AG09309 (cell line): ENCODE measurements at places on chromosomes 3 and 15.

- no peak for DNase-seq
Observed at GRCh38 chr3:185402561-185402960, 39.6 kb downstream of the MAP3K13 start.

DNA sequence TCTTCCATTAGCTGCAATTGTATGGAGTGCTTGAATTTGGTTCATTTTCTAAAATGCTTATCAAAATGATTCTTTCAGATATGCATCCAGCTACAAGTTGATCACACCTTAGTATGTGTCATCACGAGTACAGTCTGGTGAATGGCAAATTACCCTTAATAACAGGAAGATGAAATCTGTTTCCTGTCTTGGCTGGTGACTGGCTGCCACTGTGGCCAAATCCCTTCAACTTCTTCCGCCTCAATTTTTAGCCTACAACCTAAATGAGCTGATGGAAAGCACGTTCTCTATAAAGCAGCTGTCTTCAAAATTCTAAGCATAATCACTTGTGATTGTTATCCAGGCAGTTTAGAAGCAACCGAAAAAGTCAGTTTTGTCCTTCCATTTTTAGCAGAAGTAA is 387.1 kb upstream of the NECTIN3 start:
- DNase-seq: no peak

- no peak for DNase-seq
Observed at GRCh38 chr15:62208367-62208766, 43.3 kb upstream of the C2CD4B start.

GRCh38 chr3:175240921-175241320 is 381.8 kb downstream of the NAALADL2 start:
- no peak for DNase-seq

DNA sequence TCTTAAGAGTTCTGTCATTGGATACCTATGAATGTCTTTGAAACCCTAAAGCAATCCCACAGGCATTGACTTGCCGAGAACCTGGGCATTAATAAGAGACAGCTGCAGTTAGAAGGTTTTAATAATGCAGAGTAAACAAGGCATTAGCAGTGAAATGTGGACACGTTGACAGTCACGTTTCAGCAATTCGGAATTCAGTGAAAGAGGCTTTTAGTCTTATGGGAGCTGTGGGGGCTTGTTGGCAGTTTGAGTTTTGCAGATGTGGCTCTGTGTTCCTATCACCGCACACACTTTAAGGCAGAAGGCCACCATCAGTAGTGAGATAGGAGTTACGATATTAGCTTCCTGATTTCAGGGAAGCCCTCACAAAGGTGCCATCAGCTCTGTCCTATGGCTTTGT is 145.2 kb upstream of the NUDT16 start:
- no peak for DNase-seq

DNA sequence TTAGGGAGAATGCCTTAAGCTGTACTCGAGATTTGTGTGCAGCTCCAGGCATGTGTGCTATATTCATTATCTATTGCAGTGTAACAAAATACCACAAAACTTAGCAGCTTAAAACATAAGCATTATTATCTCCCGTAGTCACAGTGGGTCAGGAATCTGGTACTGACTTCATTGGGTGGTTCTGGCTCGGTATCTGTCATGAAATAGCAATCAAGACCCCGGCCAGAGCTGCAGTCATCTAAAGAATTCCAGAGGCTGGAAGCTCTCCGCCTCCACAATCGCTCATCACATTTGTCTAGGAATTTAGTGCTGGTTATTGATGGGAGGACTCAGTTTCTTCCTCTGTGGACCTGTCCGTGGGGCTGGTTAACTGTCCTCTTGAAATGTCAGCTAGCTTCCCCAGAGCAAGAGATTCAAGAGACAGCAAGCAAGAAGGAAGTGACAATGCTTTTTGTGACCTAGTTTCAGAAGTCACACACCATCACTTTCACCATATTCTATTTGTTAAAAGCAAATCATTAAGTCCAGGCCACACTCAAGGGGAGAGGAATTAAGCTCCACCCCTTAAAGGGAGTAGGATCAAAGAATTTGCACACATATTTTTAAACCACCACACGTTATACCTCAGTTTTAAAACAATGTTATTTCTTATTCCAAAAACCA is 76.1 kb downstream of the TOP2B start:
- no peak for DNase-seq

- no peak for DNase-seq
Observed at GRCh38 chr3:10937141-10937825, 55.3 kb upstream of the SLC6A1 start.

GRCh38 chr3:118199044-118199443 is 835.6 kb downstream of the IGSF11 start:
- no peak for DNase-seq

- DNase-seq: no peak
Observed at GRCh38 chr3:8768364-8769087, 887 bp downstream of the OXTR start.
